Body of pancreas (tissue), 4 donors: ENCODE measurements at places on chromosomes 3 and 15. TPM values are rescaled to one million over a fixed set of nuclear protein-coding genes. Genes with fewer than 3 reads are reported as not detected.

SMCO1 gene
- not detected for total RNA-seq

CPLX3 gene
- not detected for total RNA-seq

FGF12 gene
- total RNA-seq = 0.99 TPM

SCAMP5 gene
- 30.4 TPM for total RNA-seq

SLC22A13 gene
- total RNA-seq = not detected

OR5H1 gene
- total RNA-seq = not detected

DNA sequence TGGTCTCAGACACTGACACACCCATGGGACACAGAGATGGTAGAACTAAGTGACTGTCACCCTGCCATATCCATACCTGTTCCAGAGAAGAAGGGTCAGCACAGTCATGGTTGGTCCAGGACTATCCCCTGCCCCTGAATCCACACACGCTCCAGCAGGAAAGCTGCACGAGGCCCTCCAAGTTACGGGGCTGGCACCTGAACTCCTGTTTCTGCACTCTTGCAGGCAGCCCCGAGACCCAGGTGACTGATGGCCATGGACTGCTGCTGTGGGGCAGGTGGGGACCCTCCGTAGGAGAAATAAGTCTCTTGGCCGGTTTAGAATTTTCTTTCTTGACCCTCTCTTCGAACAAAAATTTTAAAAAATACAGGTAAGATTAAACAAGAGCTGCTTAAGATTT is 30.6 kb downstream of the CHDH start:
- no peak for DNase-seq

DNA sequence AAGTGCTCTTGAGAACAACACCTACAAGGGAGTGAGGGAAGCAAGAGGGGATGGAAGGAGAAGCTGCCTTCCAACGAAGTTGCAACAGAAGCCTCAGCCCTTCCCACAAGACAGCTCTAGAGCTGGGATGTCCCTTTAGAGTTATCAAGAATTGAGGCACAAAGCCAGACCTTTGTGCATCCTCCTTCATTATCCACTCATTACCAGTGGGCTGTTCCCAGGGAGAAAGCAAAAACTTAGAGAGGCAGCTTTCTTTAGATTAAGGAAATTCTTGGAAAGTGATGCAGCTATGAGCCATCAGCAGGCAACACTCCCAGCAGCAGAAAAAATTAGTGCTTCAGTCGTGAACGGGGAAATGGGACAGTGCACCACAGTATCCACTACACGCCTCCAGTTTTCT is 10.6 kb upstream of the CD96 start:
- DNase-seq = no peak

- no peak for DNase-seq
These were observed 28.3 kb downstream of the PPCDC start for GRCh38 chr15:75051711-75052110.

DNA sequence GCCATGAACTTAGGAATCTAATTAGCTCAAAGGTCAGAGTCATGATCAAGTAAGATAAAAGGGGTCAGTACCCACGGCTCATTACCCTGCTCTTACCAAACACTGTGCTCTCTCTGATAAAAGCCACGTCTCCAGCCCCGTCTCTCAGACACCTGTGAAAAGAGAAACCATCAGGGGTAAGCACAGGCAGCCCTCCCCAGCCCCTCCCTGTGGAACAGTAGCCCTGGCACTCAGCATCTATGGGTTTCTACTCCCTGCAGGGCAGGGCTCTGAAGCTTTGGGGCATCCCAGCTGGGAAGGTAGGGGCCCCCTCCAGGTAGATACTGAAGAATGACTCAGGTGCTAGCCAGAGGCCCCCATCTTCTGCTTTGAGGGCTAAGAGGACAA is 10.5 kb downstream of the LTF start:
- DNase-seq = no peak

DNA sequence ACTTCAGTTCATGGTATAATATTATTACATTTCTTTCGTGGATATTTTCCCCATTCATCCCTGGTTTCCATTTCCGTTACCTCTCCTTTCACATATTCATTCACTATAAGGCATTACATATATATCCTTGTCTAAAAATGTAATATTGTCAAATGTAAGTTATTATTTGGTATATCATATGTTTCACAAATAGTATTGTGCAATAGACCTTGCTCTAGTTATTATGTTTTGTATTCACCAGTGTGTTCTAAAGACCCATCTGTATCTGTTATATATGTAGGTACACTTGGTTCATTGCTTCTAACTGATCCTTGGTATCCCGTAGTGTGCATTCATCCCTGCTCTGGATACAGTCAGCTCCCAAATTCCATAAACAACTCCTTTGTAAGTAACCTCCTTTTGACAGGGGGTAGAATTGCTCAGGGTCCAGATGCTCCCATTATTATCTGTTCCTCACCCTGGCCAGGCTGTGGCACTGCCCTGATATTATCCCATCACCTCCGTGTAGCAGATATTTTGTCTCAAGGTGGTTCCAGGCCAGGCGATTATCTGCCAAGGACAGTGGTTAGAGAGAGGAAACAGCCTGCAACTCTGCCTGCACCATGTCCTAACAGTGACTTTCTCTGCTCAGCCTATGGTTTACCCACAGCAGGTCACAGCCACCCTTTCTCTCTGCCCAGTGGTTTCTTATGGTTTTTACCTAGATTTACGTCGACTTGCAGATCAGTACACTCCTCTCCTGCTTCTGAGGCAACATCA is 29.2 kb downstream of the PAQR9 start:
- DNase-seq = no peak

DNA sequence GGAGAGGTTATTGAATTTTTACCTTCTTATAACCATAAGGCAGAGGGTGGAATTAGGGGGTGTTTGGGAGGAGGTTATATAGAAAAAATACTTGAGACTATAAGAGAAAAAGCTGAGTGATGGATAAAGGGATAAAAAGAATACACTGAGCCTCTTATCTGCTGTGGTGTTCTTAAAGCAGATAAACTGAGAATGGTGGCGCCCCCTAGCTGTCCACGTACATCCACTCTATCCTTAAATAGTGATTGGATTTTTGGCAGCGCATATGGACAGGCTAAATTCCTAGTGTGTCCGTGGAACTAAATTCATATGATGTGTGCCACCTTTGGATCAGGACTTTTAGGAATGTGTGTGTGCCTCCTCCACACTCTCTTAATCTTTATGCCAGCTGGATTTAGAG is 121.1 kb downstream of the OXSM start:
- peak; percentile 33 for DNase-seq

- DNase-seq = no peak
These were observed 89.0 kb downstream of the CHSY1 start for GRCh38 chr15:101162701-101163483.

DNA sequence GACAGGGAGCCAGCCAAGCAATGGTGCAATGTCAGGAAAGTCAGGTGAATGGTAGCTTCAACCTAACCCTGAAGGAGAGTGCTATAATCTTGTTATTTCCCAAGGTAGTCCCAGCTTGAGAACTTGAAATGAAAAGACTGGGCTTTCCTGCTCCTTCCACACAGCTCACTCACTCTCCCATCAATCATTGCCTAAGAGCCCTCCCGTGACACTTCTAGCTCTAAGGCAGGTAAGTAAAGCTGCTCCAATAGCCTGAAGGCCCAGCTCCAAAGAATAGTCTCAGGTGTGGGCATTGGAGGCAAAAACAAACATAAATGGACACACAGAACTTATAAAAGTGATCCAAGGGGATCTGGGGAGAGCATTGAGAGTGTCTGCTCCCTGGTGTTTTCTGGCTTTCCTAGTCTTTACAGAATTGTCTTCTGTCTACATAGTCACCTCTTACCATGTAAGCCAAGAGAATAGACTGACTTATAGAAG is 63.1 kb upstream of the TBC1D5 start:
- no peak for DNase-seq

GRCh38 chr3:65960087-65960486 is 78.6 kb downstream of the MAGI1 start:
- no peak for DNase-seq

GRCh38 chr3:111956995-111957734 is 21.7 kb upstream of the ABHD10 start:
- DNase-seq = no peak

DNA sequence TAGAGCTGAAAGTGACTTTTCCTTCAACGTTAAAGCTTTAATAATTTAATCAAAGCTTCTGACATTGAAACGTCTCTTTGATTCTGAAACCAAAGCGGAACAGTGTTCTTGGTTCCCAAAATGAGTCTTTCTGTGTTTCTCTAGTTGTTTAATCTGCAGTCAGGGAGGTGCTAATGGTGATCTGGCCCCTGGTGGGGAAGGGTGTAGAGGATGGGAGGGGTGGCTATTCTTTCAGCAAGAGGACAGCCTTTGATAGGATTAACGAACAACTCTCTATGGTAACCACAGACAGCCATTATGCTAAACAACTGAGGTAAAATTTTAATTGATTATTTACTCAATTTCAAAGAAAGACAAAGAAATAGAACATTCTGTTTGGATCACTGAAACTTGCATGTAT is 79.9 kb upstream of the CADPS start:
- DNase-seq = no peak

GRCh38 chr3:44104668-44105321 is 136.9 kb upstream of the TOPAZ1 start:
- peak; percentile 25 for DNase-seq
